GOT3 (cell line): ENCODE measurements at places on chromosomes 3 and 15.

- no peak for DNase-seq
These were observed 6.9 kb downstream of the TNIK start for GRCh38 chr3:171453180-171453886.

DNA sequence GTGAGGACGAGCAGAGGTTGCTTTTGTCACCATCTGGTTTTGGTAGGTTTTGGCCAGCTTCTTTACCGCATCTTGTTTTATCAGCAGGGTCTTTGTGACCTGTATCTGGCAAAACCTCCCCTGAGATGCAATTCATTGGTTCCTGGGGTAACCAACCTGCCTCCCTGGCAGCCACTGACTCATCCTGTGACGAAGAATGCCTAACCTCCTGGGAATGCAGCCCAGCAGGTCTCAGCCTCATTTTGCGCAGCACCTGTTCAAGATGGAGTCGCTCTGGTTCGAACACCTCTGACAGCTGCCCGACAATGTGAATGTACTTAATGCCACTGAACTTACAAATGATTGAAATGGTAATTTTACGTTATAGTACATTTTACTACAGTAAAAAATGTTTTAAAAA lies 6.8 kb upstream of the ADAMTS17 start:
- DNase-seq, result no peak

DNA sequence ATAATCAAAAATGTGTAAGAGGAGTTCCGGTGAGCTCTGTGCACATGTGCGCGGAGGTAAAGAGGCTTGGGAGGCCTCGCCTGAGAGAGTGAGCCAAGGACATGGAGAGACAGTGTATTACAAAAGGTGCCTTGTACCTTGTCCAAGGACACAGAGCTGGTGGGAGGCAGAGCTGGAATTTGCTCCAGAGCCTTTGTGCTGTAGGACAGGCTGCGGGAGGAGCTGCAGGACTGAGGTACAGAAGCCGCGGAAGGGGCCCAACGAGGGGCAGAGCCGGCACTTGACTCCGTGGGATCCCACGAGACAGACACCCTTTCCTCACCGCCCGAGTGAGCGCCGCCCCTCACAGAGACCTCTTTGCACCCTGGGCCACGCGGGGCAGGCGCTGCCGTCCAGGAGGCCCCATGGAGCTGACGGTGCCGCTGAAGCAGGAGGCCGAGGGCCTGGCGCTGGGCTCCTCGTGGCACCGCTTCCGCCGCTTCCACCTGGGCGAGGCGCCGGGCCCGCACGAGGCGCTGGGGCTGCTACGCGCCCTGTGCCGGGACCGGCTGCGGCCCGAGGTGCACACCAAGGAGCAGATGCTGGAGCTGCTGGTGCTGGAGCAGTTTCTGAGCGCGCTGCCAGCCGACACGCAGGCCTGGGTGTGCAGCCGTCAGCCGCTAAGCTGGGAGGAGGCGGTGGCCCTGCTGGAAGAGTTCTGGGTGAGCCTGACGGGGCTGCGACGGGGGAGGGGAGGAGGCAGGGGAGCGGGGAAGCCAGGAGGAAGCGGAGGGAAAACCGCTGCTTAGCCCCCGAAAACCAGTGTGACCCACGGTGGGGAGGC lies 68.7 kb downstream of the SLTM start:
- DNase-seq, result no peak

DNA sequence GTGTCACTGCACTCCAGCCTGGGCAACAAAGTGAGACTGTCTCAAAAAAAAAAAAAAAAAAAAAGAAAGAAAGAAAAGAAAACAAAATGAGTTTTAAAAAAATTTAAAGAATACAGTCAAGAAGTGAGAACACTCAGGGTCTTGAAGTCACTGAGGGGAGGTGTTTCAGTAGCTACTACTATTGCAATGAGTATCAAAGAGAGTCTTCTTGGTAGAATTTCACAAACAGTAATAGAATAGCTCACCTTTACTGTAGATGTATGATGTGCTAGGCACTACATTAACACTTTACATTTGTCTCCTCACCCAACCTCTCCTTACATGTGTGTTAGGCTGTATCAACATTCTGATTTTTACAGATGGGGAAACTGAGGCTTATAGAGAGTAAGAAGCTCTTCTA lies 43.9 kb downstream of the EOMES start:
- no peak for DNase-seq

DNA sequence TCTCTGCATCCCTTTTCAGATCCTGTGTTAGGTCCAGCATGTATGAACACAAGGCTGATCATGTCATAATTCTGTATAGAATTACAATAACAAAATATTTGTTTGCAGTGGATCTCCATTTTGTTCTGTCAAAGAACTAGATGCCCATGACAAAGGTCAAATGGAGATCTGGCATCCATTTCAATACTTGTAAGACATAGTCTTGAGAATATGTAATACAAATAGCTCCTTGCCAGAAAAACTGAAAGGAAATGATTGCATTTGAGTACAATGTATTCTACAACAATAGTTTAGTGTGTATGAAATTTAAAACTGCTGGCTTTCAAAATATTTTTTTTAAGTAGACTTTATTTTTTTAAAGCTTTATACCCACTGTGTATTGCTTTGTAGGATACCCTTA lies 101.1 kb downstream of the CMSS1 start:
- DNase-seq, result no peak

DNA sequence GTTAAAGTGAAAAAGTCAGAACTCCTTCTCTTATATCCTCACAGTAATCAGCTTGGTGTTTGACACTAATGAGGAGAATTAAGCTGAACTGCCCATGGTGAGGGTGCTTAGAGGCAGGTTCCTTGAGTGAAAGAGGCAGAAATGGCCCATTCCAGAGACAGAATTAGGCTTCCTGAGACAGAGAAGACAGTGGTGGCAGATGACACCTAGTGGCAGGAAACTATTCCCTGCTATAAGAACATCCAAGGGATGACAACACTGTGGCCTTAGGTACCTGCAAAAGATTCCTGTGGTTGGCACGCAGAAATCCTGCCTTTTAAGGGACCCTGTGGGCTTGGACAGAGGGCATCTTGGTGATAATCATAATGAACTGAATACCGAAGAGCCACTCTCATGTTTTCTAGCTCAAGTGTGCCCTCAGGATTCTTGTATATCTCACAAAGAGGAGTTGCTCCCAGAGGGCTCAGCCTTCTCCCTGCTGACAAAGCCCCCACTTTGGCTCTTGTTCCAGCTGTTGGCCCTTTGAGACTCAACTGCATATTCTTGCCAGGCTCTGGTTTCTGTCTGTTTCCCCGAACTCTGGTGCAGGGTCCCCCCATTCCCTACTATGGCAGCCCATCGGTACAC lies 56.0 kb downstream of the KBTBD12 start:
- no peak for DNase-seq

- no peak for DNase-seq
These were observed 25.2 kb downstream of the ARPP21 start for GRCh38 chr3:35664460-35664919.

DNA sequence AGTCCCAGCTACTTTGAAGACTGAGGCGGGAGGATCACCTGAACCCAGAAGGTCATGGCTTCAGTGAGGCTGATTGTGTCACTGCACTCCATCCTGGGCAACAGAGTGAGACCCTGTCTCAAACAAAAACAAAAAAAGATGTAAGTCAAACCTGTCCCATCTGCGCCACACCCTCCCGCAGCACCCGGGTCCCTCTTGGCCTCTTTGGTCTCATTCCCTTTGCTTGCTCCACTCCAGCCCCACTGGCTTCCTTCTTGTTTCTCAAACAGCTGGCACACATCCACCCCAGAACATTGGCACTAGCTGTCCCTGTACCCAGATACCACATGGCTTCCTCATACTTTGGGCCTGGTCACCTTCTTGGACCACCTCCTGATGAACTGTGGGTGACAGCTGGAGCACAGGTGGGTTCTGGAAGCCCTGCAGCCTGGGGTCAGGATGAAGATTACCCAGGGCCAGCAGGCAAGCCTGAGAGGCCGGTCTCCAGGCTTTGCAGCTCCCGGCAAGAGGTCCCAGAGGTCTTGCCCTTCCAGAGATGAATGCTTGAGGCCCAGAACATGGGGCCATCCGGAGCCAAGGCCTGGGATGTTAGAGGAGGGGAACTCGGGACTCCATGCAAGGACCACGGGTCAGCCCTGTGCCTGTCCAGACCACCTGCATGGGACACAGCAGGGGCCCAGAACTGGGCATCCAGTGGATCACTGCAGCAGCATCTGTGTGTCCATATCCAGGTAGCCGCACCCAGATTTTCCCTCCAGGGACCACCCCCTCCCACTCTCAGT lies 10.9 kb upstream of the GATA2 start:
- DNase-seq, result no peak

GRCh38 chr3:83843716-83844115 lies 1115.1 kb upstream of the CADM2 start:
- no peak for DNase-seq

DNA sequence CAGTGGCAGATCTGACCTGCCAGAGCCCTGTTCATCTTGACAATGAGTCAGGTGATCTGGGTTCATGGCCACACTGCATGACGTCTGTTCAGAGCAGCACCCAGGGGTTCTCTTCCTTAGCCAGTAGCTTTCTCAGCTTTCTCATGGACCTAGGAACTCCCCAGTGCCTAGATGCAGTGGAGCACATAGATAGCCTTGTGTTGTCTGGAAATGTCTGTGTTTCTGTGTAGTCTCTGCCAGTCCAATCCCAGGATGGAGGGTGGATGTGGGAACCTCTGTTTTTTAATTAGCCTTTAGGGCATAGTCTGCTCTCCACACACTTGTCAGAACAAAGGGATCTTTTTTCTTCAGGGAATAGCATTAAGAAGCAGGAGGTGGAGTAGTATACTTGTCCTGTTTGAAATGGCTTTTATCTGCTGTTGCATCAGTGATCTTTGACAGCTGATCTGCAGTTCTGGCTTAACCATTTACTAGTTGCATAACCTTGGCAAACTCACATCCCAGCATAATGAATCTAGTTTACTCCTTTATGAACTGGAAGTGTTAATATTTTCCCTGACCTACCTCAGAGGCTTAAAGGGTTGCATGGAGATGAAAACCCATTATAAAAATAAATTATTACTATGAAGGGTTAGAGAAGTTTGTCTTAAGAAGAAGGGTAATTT lies 16.1 kb upstream of the CACNA1D start:
- DNase-seq, result no peak

- no peak for DNase-seq
These were observed 325.2 kb upstream of the MEIS2 start for GRCh38 chr15:37425541-37425940.

DNA sequence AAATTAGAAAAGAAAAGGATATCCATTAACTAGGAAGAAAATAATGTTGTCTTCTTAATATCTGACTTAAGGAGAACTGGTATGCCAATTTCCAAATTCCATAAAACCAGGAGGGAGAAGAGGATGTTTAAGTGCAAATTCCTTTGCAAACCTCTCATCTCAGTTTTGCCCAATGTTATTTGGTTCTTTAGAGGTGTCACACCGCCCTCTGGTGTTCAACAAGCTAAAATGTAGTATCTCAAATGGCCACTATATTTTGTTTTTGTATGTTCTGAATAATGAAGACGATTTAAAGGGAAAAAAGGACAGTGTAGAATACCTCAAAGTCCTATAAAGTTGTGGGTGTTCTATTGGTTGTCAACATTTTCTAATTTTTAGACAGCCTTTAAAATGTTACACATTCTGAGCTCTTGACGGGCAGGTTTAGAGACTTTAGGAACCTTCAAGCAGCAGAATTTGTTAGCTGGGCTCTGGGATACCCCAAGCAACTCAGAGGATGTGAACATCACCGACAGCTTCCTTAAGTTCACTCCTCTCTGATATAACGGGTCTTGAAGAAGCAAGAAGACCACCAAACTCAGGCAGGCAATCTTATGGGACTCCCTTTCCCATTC lies 458.3 kb downstream of the MFSD1 start:
- DNase-seq, result no peak

DNA sequence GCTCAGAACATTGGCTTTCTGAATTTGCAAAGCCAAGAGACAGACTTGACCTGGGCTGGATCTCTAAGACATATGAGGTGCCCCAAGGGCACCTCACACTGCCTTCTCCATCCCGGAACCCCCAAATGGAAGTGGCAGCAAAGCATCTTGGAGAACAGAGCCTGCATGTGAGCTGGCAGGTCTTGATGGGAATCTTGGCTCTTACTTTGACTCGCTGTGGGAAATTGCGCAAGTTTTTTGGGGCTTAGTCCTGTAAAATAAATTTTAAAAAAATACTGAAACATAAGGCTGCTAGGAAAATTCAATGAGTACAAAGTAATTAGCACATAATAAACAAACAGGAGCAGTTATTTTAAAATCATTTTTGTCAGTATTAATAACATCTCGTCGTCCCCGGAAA lies 13.7 kb upstream of the SEC22A start:
- no peak for DNase-seq

GRCh38 chr3:139564294-139564861 lies 24.8 kb upstream of the RBP1 start:
- no peak for DNase-seq

- DNase-seq, result no peak
These were observed 372.2 kb downstream of the DIPK2A start for GRCh38 chr3:144343777-144344176.

DNA sequence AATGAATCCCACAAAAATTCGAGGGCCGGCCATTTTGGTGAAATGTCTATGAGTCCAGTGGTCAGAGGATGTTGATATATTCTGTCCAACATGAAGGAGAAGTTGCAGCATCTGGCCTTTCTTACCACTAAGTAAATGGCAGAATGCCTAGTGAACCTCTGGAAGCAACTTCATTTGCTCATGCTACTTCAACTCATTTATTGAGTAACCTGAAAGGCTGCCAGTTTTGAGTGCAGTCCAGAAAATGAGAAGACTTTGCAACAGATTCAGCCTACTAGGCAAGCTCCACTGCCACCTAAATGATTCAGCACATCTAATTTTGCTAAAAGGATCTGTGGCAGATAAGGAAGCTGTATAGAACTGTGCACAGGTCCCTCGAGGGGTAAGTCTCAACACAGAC lies 265.0 kb downstream of the OPA1 start:
- DNase-seq, result peak; percentile 57

GRCh38 chr3:61664105-61664482 lies 102.7 kb downstream of the PTPRG start:
- DNase-seq, result no peak

- DNase-seq, result no peak
These were observed 43.3 kb downstream of the ZPLD1 start for GRCh38 chr3:102478160-102478559.

- DNase-seq, result no peak
These were observed 533.0 kb upstream of the SEMA6D start for GRCh38 chr15:47184003-47184907.

GRCh38 chr15:59997070-59997701 lies 6.9 kb upstream of the FOXB1 start:
- no peak for DNase-seq

- no peak for DNase-seq
These were observed 581.3 kb downstream of the NTRK3 start for GRCh38 chr15:87675271-87675670.

DNA sequence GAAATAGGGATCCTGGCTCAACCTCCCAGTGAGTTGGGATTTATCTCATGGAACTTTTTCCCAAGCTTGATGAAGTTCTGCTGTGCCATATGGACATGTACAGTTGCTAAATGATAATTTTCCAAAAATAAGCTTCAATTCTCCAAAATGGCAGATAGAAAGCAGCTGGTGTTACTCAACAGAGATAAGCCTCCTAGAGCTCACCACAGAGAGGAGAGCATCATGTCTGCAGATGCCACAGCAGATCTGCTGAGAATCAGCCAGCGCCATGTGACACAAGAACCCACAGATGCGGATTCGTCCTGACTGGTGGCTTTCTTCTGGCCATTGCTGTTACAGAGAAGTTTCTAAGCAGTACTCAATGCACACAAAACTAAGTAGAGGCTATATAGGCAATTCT lies 50.6 kb downstream of the AGTR1 start:
- no peak for DNase-seq
